ENCODE measurements at places on chromosomes 13 and 19.
A peak's percentile ranks its signal among the peaks of the same experiment; 100 is the strongest.

- peak; percentile 96 for DNase-seq
Observed at GRCh38 chr19:18762125-18763023, 28.7 kb downstream of the COMP start.

- DNase-seq, result no peak
Observed at GRCh38 chr19:30528919-30529318, 156.7 kb downstream of the ZNF536 start.

- DNase-seq, result no peak
Observed at GRCh38 chr13:71046360-71047079, 820.5 kb downstream of the DACH1 start.

DNA sequence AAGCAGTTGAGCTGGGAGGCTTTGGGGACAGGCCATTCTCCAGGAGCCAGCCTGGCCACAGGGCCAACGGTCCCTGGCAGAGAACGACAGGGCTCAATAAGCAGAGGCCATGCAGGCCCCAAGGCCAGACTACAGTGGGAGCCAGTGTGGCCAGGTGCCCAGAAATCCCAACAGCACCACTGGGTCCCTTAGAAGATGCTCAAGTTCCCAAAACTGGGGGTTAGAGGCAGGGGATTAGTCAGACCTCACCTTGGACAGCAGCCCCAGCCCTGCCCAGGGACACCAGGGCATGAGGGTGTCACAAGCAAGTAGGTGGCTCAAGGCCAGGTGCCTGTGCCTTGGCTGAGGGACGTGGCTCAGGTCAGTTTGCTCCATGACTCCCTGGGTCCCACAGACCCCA lies 12.8 kb downstream of the SCGB2B2 start:
- no peak for DNase-seq

- DNase-seq, result no peak
Observed at GRCh38 chr19:56727677-56728076, 56.1 kb upstream of the ZNF835 start.

DNA sequence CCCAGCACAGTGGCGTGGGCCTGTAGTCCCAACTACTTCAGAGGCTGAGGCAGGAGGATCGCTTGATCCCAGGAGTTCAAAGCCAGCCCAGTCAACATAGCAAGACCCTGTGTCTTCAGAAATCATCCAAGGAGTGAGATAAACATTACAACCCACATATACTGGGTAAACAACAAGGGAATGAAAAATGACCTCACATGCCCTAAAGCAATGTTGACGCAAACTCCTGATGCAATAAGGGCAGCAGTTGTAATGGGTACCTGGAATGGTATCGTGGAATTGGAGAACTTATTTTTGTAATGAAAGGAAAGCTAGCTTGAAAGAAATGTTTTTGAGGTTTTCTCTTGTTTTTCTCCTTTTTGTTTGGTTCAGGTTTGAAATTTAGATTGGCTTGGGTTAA lies 24.5 kb upstream of the LGALS16 start:
- DNase-seq, result no peak

GRCh38 chr13:51017516-51017915 lies 93.6 kb downstream of the C13orf42 start:
- no peak for DNase-seq

DNA sequence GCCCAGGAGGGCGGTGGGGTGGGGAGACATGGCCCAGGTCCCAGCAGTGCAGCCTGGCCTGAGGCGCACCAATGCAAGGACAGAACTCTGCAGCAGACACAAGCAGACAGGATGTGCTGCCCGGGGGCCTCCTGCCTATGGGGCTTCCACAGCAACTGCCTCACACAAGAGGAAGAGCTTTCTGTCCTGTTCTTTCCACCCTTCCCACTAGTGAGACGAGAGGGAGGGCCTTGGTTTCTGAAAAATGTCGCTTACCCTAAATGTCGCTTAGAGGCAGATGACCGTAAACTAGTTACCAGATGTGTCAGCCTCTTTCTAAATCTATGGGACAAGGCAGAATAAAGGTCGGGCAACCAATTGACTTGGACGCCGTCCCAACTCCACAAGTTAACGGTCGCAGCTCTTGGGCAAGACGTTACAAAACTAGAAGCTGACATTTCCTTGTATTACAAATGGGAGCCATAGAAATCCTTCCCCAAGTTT lies at the start of gene LAIR1:
Gene LAIR1, minus strand, starts transcription at position 157 of the 483 bp plus-strand sequence. Its CDS starts 127 bp downstream, at position 30.
- no peak for DNase-seq

- DNase-seq, result no peak
Observed at GRCh38 chr13:67008075-67008668, 222.0 kb downstream of the PCDH9 start.

GRCh38 chr13:42369071-42369797 lies 97.3 kb downstream of the AKAP11 start:
- no peak for DNase-seq
